ENCODE measurements at places on chromosomes 7 and 10.

- no peak for DNase-seq
Measured at GRCh38 chr7:21352540-21353387, 75.1 kb upstream of the SP4 start.

DNA sequence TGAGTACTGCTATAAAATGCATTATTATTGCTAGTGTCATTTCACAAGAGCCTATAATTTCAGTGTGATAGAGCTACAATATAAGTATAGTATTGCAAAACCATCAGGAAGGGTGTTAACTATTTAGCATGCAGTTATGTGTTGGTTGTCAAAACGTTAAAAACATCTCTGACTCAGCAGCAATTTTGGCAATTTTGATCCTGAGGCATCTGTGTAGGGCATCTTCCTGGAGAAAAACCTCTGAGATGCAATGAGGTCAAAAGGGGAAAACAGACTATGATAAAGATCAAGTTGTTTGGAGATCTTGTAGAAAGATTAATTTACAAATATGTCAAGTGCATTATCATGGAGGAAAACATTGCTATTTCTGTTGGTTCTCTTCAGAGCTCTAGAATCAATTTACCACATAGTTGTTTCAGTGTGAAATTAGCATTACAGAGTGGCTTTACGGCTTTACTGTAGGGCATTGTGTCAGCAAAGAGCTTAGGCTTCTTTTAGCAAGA is 5.3 kb downstream of the CFTR start:
- DNase-seq: no peak

DNA sequence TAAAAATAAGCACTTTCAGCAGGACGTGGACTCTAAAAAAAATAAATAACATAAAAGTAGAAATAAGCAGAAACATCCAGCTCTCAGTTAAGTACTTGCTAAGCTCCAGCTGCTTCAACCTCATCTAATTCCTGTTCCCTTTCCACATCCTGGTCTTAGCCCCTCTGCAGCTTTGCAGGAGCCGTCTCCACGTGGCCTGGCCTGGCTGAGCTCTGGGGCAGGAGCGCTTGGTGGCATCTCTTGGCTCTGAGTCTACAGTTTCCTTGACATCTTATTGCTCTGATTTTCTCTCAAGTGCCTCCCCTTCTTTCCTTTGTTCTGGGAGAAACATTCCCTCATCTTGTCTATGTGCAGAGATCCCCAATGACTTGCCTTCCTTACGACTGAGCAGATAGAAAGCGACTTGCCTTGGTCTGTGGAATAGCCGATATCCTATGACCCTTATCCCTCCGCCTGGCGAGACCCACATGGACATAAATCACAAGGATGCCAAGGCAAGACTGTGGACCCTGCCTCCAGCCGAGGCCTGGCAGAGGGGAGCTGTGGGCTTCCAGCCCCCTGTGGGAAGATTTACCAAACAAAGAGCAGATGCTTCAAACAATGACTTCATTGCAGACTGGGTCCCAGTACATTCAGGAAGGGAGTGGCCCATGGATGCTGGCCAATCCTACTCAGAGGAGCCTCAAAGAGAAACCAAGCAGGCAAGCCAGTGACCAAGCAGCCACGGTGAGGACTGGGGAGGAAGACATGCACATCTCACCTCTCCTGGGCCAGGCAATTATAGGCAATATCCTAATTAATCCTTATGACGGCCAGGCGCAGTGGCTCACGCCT is 61.9 kb downstream of the SPOCK2 start:
- DNase-seq: no peak

DNA sequence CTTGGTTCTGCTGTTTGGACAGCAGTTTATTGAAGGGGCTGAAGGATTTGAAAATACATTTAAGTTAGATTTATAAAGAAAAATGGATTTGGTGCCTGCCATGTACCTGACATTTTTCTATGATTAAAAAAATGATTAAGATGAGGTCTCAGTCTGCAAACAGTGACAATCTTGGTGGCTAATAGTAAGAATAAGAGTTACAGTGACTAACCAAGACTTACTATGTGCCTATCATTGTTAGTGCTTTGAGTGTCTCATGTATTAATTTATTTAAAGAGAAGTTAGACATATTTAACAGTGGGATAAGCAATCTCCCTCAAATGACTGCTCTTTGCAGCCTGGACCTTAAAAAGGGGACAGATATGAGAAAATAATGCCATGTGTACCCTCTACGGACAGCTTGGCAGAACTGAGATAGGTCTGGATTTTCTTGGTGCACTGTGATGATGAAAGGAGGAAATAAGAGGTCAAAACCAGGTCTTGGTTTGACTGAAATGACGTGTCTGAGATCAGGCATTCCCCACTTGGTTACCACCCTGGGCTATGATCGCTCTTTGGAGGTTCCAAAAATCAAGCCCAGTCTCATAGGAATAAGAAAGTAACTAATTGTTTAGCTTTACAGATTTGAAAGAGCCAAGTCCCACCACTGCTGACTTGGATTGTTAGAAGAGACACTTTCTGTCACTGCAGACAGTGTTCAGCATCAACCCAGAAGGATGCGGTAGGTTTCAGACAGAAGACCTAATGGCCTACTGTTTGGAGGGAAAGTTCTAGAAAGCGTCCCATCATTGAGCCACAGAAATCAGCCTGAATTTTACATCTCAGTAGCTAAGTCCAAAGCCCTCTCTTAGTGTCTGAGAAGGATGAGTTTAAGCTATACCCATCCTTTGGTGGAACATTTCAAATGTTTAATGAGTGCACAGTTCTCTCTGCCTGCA is 2.1 kb downstream of the CASP7 start:
- peak; percentile 29 for DNase-seq

- DNase-seq: no peak
Measured at GRCh38 chr10:33410096-33410859, 75.8 kb upstream of the NRP1 start.

GRCh38 chr7:35035511-35035961 is 1.7 kb downstream of the DPY19L1 start:
- no peak for DNase-seq

DNA sequence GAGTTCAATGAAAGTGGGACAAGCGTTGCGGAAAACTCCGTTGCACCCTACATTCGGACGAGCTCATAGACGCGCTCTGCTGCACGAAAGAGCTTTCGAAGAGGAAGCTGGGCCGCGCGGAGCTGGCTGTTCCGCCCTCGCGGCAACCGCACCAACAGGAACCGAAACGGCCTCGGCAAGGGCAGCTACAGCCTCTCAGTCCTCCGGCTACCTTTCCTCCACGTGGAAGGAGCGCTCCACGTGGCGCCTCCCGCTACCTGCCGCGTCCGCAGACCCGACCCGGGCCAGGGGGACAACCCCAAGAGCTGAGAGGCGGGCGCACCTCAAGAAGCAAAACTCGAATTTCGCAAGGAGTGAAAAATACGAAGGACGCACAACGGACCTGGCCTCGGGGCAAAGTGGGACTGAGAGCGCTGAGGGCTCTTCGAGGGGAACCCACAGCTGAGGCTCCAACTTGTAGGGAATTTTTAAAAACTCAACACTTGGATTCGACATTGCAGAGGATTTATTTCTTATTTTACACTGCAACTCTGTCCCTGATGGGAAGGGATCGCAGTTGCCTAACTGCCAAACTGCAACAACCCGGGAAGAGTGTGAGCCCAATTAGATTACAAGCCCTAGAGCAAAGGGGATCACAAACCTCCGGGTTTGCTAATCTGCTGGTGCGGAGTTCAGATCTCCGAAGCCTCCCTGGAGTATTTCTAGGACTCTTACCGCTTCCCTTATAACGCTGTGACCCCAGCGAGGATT is 1.4 kb downstream of the HPSE2 start:
- peak; percentile 67 for DNase-seq

DNA sequence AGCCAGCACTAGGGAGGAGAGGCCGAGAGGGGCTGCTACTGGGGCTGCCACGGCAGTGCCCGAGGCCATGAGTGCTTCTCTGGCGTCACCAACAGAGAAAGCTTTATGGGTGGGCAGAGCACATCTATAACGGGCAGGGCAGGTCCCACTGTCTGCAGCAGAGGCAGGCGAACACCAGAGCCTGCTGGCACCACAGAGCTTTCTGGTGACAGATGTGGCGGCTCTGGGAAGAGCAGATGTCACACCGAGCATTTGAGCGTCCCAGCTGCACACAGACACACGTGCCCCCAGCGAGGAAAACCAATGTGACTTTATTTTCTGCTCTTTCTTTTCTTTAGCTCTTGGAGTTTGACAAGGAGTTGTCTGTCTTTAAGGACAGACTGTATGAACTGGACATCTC is 20.5 kb downstream of the NKX6-2 start:
- DNase-seq: no peak

- DNase-seq: peak; percentile 90
Measured at GRCh38 chr10:21278491-21279216, 246.8 kb downstream of the SKIDA1 start.

DNA sequence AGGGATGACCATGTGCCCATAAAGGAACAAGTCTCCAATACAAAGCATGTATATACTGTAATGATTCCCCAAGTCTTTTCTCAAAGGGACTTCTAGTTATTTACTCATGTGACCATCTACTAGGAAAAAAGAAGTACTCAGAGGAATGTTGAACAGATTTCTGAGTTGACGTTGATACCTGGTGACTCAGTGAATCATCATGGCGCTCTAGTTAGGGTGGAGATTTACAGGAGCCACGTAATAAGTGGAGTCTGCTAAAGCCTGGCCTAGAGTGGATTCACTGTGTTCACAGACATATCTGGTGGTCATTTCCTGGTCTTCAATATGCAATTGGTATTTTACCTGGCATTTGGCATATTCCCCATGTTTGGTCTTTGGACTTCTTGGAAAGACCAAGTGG is 302.2 kb upstream of the CACNA2D1 start:
- DNase-seq: no peak

- peak; percentile 16 for DNase-seq
Measured at GRCh38 chr10:80201608-80202141, 3.7 kb downstream of the ANXA11 start.

DNA sequence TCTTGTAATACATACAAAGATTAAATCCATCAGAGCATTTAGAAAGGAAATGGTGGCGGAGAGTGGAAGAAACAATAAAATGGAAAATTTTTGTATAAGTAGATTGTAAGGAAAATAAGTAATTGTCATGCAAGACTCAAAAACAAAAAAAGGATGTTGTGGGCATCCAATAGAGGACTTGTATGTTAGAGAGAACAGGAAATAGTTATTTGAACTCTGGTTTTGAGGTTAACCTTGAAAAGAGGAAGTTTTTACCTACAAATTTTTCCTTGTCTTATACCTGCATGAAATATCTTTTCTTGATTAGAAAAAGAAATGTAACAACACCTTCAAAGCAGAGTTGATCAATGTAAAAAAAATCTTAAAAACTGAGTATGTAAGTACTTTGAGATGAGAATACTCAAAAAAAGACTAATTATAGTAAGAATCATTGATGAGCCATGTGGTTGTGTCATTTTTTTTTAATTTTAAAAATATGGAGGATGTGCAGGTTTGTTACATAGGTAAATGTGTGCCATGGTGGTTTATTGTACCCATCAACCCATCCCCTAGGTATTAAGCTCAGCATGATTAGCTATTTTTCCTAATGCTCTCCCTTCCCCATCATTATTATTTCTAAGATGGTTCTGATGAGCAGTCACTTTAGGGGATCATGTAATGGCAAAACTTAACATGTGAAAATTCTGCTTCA is 11.9 kb downstream of the TMEM106B start:
- no peak for DNase-seq

DNA sequence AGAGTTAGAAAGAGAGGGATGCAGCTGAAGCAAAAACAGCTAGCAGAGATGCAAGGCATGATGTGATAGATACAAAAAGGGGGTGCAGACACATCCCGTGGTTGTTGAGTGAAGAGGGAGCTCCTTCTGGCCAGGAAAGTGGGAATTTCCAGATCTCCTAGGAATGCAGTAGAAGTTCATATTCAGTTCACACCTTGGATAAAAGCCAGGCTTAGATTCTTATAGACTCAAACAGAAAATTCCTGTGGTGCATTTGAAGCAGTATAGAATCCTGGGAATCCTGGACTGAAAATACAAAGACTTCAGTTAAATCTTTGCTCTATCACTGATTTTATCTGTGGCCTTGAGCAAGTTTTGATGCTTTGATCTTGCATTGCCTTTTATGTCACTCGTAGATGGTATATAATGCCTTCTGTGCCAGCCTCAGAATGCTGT is 33.9 kb downstream of the SGPL1 start:
- no peak for DNase-seq

- DNase-seq: no peak
Measured at GRCh38 chr10:44955413-44956070, 4.1 kb upstream of the RASSF4 start.

- no peak for DNase-seq
Measured at GRCh38 chr10:4022473-4022872, 237.5 kb upstream of the KLF6 start.

- DNase-seq: no peak
Measured at GRCh38 chr10:117635826-117636225, 93.3 kb downstream of the EMX2 start.

- DNase-seq: no peak
Measured at GRCh38 chr7:19351341-19352304, 206.4 kb upstream of the FERD3L start.

- DNase-seq: no peak
Measured at GRCh38 chr10:33967606-33968120, 633.2 kb upstream of the NRP1 start.

DNA sequence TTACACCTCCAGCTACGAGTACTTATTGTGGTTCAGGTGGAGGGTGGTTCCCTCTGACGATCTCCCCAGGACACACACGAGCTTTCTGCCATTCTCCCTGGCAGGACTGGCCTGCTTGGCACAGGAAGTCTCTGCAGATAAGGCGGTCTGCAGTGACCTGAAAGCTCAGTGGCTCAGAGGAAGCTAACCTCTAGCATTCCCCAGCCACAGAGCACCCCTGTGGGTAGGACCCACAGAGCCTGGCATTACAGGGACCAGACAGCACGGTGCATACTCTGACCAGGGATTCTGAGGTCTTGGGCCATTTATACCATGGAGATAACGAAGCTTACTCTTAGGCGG is 1.9 kb upstream of the GPR146 start:
- DNase-seq: no peak

DNA sequence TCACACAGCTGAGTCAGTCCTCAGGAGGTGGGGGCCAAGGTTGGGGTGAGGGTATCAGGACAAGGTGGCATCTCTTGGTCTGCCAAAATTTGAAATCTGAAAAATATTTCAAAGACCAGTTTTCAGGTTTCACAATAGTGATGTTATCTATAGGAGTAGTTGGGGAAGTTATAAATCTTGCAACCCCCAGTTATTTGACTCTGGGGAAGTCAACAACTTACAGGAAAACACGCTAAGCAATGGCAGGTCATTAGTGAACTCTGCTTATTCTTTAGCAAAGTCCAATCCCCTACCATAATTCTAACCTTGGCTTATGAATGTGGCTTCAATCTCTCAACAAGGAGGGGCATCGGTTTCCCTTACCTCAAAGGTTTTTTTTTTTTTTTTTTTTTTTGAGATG is 94.9 kb downstream of the MARCHF5 start:
- no peak for DNase-seq

DNA sequence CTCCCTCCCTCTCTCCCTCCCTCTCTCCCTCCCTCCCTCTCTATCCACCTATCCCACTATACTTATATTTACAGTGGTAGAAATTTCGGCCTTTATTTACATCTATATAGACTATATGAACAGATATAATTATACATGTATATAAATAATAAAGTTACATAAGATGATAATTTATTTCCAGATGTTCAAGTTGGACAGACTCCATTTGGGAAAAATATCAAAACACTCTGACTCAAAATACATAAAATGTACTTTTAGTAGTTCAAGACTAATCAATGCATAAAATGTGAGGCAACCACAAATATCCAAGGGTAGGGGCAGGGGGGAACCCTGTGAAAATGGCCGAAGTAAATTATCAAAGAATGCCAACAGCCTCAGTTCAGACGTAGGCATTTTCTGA is 203.0 kb downstream of the FANK1 start:
- no peak for DNase-seq

GRCh38 chr10:132384618-132385388 is 12.2 kb upstream of the PWWP2B start:
- no peak for DNase-seq

Measured in stimulated activated CD4-positive, alpha-beta T cell treated with anti-CD3 and anti-CD28 coated beads, Interleukin-2, amount 100 ng/mL, for 24 hours (primary cell).